ENCODE measurements at places on chromosomes 5 and 9. TPM values are rescaled to one million over a fixed set of nuclear protein-coding genes. Genes with fewer than 3 reads are reported as not detected.

GRCh38 chr5:15694696-15695214 is 194.8 kb downstream of the FBXL7 start:
- no peak for DNase-seq

DNA sequence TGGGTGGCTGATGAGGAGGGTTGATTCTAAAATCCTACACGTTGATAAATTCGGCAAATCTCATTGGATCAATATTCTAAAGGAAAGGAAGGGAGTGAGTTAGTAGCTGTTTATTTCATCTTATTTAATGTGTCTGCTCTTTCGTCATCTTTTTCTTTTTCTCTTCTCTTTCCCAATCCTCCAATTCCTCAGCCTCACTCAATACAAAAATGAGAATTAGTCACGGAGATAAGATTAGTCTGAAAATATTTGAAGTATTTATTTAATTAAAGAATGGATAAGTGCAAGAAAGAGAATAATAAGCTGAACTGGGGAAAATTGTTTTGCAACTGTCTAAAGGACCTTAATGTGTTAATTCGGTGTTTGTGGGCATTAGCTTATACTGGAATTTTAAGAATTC is 1095.1 kb downstream of the DTWD2 start:
- DNase-seq = no peak

DNA sequence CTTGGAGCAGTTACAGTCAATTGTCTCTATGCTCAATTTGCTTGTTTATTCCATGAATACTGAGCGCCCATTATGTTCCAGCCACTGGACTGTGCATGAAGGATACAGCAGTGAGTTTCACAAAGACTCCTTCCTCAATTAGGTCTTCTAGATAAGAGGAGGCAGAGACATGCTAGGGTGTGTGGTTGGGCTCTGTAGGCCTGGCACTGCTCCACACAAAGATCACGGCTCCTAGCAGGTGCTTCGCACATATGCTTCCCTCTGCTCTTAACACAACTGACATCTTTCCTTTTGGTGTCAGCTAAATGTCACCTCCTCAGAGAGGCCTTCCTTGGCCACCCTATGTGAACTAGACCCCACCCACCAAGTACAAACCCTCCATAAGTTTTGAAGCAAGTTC is 10.9 kb downstream of the IL12B start:
- DNase-seq = no peak

DNA sequence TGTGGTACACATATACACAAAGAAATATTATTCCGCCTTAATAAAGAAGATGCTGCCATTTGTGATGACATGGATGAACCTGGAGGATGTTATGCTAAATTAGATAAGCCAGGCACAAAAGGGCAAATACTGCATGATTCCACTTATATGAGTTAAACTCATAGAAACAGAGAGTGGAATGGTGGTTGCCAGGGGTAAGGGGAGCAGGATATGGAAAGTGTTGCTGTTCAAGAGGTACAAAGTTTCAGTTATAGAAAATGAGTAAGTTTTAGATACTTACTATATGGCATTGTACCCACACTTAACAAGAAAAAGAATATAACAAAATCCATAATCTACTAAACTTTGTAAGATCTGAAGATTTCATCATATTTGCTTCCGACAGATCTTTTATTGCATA is 252.2 kb downstream of the SYK start:
- no peak for DNase-seq

DNA sequence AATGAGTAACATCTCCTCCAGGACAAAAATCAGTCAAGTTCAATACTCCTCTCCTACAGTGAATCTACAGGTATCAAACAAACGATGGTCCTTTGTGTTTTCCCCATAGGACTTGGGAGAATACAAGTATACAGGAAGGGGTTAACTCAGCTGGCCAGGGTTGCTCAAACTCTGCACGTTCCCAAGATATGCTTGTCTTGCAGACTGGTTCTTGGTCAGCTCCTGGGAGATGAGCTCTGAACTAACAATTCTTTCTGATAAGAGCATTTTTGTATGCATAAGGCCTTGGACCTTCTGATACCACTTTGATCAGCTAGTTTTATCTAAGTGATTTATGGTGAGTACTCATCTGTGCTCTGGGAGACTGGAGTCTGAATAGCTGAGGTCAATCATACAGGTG is 42.1 kb downstream of the LOX start:
- no peak for DNase-seq

DNA sequence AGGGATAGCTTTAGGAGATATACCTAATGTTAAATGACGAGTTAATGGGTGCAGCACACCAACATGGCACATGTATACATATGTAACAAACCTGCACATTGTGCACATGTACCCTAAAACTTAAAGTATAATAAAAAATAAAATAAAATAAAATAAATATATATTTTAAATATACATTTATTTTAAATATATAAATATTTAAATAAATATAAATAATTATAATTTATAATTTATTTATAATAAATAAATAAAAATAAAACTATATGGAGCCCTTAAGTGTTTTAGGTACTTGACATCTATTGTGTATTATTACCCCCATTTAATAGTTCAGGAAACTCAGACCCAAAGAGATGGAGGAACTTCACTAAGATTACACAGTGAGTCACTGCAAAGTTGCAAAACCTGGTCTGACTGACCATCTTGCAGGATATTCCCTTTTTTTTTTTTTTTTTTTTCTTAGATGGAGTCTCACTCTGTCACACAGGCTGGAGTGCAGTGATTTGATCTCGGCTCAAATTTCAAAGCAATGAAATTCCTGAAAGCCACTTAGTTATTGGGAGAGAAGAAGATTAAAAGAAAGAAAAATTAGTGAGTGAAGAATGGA is 5.8 kb upstream of the C5orf52 start:
- DNase-seq = no peak

DNA sequence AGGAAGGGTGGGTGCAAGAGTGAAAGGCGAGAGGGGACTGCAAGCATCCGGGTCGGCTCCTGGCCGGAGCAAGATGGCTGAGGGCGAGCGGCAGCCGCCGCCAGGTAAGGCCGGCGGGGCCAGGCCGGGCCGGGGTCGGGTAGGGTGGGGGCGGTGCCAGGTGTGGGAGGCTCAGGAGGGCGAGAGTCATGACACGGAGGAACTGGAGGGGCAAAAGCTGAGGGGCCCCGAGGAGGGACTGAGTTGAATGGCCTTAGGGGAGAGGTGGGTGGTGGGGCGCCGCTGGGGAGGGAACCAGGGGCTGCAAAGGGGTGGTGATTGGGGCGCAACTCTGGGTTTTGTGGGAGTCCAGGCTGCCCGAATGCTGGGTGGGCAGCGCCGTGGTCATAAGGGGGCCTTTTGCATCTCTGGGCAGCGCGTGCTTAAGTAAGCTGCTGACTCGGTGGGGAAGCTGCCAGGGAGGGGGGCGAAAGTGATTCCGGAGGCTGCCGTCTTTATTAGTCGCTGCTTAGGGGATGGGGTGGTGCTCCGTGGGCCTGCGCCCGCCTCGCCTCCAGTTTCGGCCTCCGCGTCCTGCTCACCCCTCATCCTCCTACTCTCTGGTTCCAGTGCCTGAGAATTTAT is 425 bp downstream of the PTPA start:
- no peak for DNase-seq

DNA sequence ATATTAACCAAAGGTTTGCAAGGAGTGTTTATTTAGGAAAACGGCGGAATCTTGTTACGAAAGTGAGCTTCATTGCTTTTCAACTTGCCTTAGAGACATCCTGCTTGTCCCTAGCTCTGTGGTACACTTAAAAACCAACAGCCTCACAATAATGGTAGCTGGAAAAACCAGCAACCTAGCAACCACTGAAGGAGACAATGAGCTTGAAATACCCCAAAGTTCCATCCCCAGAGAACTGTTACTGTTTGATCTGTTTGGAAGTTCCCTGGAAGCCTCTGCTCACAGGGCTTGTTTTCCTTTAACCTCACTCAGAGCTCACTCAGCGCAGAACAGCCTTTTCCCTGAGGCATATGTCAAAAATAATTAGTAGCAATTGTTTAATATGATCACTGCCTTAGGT is 43.2 kb downstream of the SH3TC2 start:
- DNase-seq = no peak

GLDC gene
- total RNA-seq = 117 TPM

CFAP77 gene
- total RNA-seq = not detected
